ENCODE measurements at places on chromosomes 7 and 10.

DNA sequence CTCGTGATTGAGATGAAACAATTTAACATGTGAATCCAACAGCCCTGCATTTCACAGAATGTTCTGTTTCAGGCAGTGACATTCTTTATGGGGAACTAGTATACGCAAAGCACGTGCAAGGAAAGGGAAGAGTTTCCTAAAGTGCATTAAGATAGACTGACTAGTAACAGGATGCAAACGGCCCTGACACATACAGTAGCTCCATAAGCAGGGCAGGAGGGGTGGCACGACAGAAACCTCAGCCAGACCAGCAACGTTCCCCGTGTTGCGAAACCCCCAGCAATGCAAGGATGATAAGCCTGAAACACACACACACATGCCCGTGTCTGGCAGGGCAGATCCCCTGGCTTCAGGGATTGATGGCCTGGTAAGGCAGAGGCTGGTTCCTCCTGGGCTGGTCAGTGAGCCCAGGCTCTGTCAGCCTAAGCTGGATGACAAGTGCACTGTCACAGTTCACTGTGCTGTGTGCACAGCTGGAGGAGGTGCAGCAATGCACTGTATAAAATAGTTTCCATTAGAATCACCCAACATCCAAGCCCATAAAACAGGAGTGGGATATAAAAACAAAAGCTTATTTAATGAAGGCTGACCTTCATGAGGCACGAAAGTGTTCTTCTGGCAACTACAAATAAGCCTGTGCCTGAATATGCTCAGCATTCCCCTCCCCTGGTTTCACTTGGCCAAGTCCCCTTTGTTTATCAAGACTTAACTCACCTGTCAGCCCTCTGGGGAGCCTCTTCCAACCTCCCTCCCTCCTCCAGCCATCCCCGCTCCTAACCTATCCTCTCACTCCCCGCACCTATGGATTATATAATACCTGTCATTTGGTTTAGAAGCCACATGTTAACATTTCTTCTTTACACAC lies 88.8 kb downstream of the GSAP start:
- DNase-seq = no peak

- no peak for DNase-seq
Observed at GRCh38 chr10:80443531-80443974, 10.6 kb upstream of the TSPAN14 start.

- no peak for DNase-seq
Observed at GRCh38 chr7:67470256-67470751, 473.7 kb downstream of the TYW1 start.

DNA sequence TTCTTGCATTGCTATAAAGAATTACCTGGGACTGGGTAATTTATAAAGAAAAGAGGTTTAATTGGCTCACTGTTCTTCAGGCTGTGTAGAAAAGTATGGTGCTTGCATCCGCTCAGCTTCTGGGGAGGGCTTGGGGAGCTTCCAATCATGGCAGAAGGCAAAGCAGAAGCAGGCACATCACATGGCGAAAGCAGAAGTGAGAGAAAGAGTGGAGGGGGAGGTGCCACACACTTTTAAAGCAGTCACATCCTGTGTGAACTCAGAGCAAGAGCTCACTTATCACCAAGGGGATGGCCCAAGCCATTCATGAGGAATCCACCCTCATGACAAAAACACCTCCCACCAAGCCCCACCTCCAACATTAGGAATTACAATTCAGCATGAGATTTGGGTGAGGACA lies 303.5 kb downstream of the OTUD1 start:
- no peak for DNase-seq

GRCh38 chr10:96690755-96691730 lies 29.3 kb downstream of the PIK3AP1 start:
- no peak for DNase-seq

DNA sequence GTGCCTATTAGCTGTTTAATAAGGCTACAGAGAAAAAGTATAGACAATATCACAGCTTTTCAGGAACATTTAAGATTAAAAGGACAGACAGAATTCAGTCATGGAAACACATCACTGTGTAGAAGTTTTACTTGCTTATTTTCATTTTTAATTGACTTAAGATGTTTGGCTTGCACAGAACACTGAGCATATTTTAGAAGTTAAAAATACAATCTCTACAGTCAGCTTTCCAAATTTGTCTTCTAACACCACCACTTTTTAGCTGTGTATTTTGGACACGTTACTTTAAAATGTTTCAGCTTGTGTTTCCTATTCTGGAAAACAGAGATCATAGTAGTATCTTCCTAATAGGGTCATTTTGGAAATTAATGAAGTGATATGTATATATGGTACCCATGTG lies 11.8 kb downstream of the CFAP69 start:
- DNase-seq = no peak

GRCh38 chr7:112005205-112005775 lies 200.9 kb downstream of the DOCK4 start:
- DNase-seq = no peak

DNA sequence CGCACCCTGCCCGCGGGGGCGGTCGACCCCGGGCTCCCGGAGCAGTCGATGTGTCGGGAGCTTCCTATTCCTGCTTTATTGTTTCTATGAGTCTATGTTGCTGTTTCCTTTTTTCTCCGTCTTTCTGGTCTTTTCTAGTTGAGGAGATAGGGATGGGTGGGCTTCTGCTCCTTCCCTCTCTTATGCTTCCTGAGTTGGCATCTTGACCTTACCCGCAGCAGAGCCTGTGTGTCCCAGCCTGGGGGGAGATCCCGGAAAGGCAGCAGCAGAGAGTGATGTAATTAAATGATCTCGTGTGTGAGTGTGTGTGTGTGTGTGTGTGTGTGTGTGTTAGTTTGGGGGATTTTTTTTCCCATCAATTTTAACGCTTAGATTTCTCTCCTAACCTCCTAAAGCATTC lies 486 bp upstream of the SORCS1 start:
- no peak for DNase-seq
